ENCODE measurements at places on chromosomes 5 and 9.

- DNase-seq = no peak
- no peaks in the 10 kb centered on the region for H3K36me3 ChIP-seq
- no peak overlapping the region for H3K27ac ChIP-seq
- H3K4me1 ChIP-seq = no peaks in the 10 kb centered on the region
- no peaks in the 10 kb centered on the region for H3K27me3 ChIP-seq
Observed at GRCh38 chr9:110015759-110016158, 192.2 kb downstream of the C9orf152 start.

DNA sequence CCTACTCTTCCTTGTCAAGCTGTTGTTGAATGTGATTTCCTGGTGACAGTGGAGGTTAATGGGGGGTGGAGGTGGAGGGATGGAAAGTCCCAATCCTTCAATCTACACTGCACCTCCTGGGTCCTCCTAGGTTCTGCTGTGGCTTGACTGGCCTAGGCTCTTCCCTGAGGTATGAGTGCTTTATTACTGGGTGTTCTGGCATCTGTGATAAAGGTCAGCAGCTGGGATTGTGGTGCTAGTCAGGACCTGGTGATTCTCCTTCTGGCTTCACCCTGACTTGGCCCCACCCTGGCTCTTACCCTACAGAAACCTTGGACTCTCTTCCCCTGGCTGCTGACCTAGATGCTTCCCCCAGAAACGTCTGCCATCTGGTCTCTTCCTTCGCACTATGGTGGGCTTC, 194.3 kb downstream of the ARHGEF28 start:
- H3K27ac ChIP-seq = no peak overlapping the region
- H3K27me3 ChIP-seq = peaks cover 16% of the 10 kb centered on the region
- no peaks in the 10 kb centered on the region for H3K36me3 ChIP-seq

- no peak overlapping the region for H3K4me3 ChIP-seq
- DNase-seq = no peak
- no peak overlapping the region for H3K27ac ChIP-seq
- peaks cover 47% of the 10 kb centered on the region for H3K27me3 ChIP-seq
- H3K36me3 ChIP-seq = no peaks in the 10 kb centered on the region
- peaks cover 1% of the 10 kb centered on the region for H3K4me1 ChIP-seq
Observed at GRCh38 chr5:66897356-66897755, 299.2 kb downstream of the CD180 start.

- no peak for DNase-seq
- peaks cover 13% of the 10 kb centered on the region for H3K27me3 ChIP-seq
- no peak overlapping the region for H3K27ac ChIP-seq
- H3K36me3 ChIP-seq = no peaks in the 10 kb centered on the region
- no peaks in the 10 kb centered on the region for H3K4me1 ChIP-seq
Observed at GRCh38 chr5:37940931-37941623, 101.2 kb upstream of the GDNF start.

DNA sequence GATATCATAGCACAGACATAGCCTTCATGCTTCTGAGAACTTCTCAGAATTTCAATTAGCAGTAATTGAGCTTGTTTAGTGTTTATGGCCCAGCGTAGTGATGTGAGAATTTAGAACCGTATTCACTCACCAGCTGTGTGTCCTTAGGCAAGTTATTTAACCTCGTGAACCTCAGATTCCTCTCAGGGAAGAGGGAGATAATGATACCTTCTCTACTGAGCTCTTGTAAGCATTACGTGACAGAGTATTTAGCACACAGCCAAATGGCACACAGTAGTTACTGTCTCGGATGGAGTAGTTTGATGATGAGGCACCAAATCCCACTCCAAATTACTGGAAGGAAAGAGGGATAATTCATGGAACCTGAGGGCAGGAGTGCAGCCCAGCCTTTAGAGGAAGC, 429.3 kb downstream of the CCDC171 start:
- H3K36me3 ChIP-seq = no peaks in the 10 kb centered on the region
- no peaks in the 10 kb centered on the region for H3K4me1 ChIP-seq
- DNase-seq = no peak

Data from effector memory CD8-positive, alpha-beta T cell (primary cell).